ENCODE measurements at places on chromosomes 3 and 15. TPM values are rescaled to one million over a fixed set of nuclear protein-coding genes. Genes with fewer than 3 reads are reported as not detected.

Gene OGG1
- total RNA-seq: 16.7 TPM

Gene CLDND1
- total RNA-seq: 112 TPM

Gene LMAN1L
- total RNA-seq: not detected

Gene P2RY1
- 1.3 TPM for total RNA-seq

Gene PLSCR4
- total RNA-seq: 56.9 TPM
